ENCODE measurements at places on chromosomes 1 and 21. TPM values are rescaled to one million over a fixed set of nuclear protein-coding genes. Genes with fewer than 3 reads are reported as not detected.

Gene OR2T2
- not detected for total RNA-seq

Gene CD101
- total RNA-seq: not detected

Gene DMRTA2
- total RNA-seq: not detected

Gene TRNP1
- total RNA-seq: 37.6 TPM

Gene KRTAP12-2
- total RNA-seq: not detected

Gene IL23R
- not detected for total RNA-seq

Gene HMCN1
- 61.7 TPM for total RNA-seq

Gene RGS16
- 8.1 TPM for total RNA-seq

Gene TDRD5
- not detected for total RNA-seq

Gene HRNR
- total RNA-seq: not detected

Gene CRYAA
- not detected for total RNA-seq

Gene ZNF670
- not detected for total RNA-seq

Gene SPRR4
- total RNA-seq: not detected

Gene TRPM2
- 0.43 TPM for total RNA-seq

Gene CFAP107
- total RNA-seq: not detected

Gene ALPL
- total RNA-seq: 35.3 TPM

Gene FTCD
- 0.85 TPM for total RNA-seq

Gene MROH9
- not detected for total RNA-seq

Gene CHIA
- not detected for total RNA-seq

Gene CNIH3
- not detected for total RNA-seq

Gene CDCA8
- total RNA-seq: 0.75 TPM

Gene TRIM58
- 0.53 TPM for total RNA-seq

Gene C1orf94
- not detected for total RNA-seq

Measured in ascending aorta (tissue), 2 donors.